HFFc6 (cell line): ENCODE measurements at places on chromosomes 2 and 18. TPM values are rescaled to one million over a fixed set of nuclear protein-coding genes. Genes with fewer than 3 reads are reported as not detected.

DNA sequence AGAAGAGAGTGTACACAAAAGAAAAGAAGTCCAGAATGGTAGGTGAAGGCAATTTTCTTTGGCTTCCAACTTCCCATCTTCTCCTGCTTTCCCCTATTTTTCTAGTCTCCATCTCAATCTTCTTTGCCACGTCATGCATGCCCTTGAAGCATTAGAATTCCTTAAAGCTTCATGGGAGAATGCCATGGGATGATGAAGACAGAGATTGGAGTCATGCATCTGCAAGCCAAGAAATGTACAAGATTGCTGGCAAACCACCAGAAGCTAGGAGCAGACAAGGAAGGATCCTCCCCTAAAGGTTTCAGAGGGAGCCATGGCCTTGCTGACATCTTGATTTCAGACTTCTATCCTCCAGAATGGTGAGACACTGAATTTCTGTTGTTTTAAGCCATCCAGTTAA lies 305.9 kb downstream of the HRH4 start:
- no peaks in the 10 kb centered on the region for H3K4me1 ChIP-seq
- no peak overlapping the region for H3K4me3 ChIP-seq
- no peak overlapping the region for H3K27ac ChIP-seq
- peak; percentile 10 for DNase-seq
- peaks cover 3% of the 10 kb centered on the region; the same call in 1 of the 2 replicates for H3K27me3 ChIP-seq

GRCh38 chr2:46506131-46506706 lies 26.9 kb downstream of the TMEM247 start:
- peaks cover 10% of the 10 kb centered on the region for H3K27me3 ChIP-seq
- 0 out of 2 replicates have a peak, but pooled peaks cover 5% of the 10 kb centered on the region for H3K4me1 ChIP-seq
- H3K27ac ChIP-seq: no peak overlapping the region
- no peaks in the 10 kb centered on the region for H3K36me3 ChIP-seq
- DNase-seq: no peak

DNA sequence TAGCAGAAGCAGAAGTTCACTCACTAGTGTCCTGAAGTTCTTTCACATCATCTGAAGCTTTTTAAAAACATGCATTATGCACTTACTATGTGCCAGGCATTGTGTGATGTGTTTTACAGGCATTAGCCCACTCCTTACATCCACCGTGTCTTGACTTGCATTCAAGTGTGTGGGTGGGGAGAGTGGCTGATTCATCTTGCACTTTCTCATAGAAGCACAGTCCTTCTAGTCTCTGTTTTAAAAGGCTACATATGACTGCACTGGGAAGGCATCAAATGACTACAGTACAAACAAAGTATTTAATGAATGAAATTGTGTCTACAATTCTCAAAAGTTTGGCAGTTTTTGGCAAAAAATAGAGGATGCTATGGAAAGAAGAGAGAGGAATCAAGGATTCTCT lies 21.6 kb upstream of the DSC3 start:
- no peak for DNase-seq
- H3K27ac ChIP-seq: no peak overlapping the region
- no peak overlapping the region for H3K4me3 ChIP-seq
- H3K4me1 ChIP-seq: no peaks in the 10 kb centered on the region
- no peaks in the 10 kb centered on the region; the same call in 1 of the 2 replicates for H3K36me3 ChIP-seq

CD207 gene
- not detected in 3 replicates for total RNA-seq

- no peak for DNase-seq
- H3K27ac ChIP-seq: no peak overlapping the region
- no peaks in the 10 kb centered on the region for H3K36me3 ChIP-seq
Observed at GRCh38 chr2:122528958-122529705, 773.7 kb downstream of the TSN start.

DNA sequence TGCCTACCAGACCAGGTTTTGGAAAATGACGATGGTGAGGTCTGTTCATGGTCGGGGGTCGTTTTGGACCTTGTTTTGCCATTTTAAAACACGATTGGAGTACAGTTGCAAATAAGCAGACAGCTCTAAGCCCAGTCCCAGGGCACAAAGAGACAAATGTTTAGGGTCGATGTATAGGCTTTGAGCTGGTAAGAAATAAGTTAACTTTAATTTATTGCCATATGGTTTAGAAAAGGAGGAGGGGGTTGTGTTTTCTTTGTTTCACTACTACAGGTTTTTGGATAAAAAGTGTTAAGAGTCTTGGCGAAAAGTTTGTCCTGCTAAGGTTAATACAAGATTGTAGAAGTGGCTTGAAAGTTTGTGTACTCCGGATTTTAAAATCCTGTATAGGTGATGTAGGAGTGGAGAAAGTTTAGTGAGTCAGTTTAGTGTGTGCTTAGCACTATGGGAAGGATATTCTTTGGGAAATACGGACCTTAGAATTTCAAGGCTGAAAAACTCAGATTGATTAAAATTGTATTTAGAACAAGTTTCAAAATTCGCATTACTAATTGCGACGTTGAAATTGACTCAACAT lies 1.3 kb downstream of the KCMF1 start:
- H3K36me3 ChIP-seq: peaks cover 48% of the 10 kb centered on the region
- H3K27me3 ChIP-seq: peaks cover 2% of the 10 kb centered on the region
- peak overlapping the region; percentile 99 for H3K4me3 ChIP-seq
- H3K4me1 ChIP-seq: peaks cover 51% of the 10 kb centered on the region

BCS1L gene
- 36.4 to 47.3 TPM (median 38.1 TPM) in 3 replicates for total RNA-seq

DNA sequence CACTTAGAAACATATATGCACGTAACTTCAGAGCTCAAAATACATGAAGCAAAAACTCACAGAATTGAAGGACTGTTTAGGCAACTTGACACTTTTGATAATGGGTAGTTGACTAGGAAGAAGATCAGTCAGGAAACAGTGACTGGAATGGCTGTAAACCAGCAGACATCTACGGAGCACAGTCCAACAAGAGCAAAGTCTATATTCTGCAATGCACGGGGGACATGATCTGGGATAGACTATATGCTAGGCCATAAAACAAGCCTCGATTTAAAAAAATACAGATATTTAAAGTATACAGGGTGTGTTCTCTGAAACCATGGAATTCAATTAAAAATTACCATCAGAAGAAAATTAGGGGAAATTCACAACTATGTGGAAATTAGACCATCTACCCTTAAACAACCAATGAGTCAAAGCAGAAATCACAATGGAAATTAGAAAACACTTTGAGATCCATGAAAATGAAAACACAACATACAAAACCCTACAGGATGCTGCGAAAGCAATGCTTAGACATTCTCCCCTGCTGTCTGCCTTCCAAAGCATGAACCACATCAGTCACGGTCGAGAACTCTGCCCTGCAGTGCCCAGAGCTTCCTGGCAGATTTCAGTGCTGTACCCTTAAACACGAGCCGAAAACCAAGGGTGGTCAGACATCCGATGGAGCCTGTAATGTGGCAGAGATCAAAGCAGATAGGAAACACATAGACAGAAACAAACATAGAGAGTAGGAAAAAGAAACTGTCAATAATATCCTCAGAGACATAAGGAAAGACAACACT lies 651.9 kb upstream of the HS6ST1 start:
- H3K27me3 ChIP-seq: no peaks in the 10 kb centered on the region; the same call in 1 of the 2 replicates
- no peak for DNase-seq
- H3K27ac ChIP-seq: no peak overlapping the region
- no peaks in the 10 kb centered on the region for H3K36me3 ChIP-seq
- H3K4me1 ChIP-seq: no peaks in the 10 kb centered on the region

CRYGD gene
- not detected in 3 replicates for total RNA-seq

DNA sequence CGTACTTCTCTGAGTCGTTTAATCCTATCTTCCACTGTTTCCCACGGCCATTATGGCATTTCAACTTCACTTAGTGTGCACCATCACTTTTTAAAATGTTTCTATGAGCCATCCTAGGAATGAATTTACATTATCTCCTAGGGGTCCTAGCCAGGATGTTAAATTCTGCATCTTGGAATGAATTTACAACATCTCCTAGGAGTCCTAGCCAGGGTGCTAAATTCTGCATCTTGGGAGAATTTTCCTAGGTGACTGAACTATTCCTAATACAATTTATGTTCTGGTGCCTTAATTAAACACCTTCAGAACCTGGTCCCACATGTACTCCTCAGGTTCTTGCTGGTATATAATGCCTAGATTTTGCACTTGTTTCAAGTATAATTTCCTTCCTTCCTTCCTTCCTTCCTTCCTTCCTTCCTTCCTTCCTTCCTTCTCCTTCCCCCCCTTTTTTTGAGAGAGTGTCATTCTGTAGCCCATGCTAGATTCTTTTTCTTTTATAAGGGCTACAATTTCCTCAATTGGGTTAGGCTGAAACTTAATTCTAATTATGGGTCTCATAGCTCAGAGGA lies 72.1 kb downstream of the TBR1 start:
- H3K27ac ChIP-seq: no peak overlapping the region
- no peaks in the 10 kb centered on the region for H3K36me3 ChIP-seq
- H3K4me3 ChIP-seq: no peak overlapping the region
- no peaks in the 10 kb centered on the region for H3K4me1 ChIP-seq
- no peaks in the 10 kb centered on the region for H3K27me3 ChIP-seq

- no peak overlapping the region for H3K27ac ChIP-seq
- no peaks in the 10 kb centered on the region for H3K27me3 ChIP-seq
- no peaks in the 10 kb centered on the region for H3K36me3 ChIP-seq
- no peak for DNase-seq
- H3K4me1 ChIP-seq: peaks cover 51% of the 10 kb centered on the region
Observed at GRCh38 chr2:152489364-152489763, 154.4 kb downstream of the FMNL2 start.

C2orf78 gene
- total RNA-seq: not detected in 3 replicates

GBX2 gene
- not detected in 2 replicates for total RNA-seq

UCN gene
- 0.51 to 0.64 TPM (median 0.64 TPM) in 3 replicates for total RNA-seq

SP100 gene
- 70.7 and 75.4 TPM in 2 replicates for total RNA-seq

DNA sequence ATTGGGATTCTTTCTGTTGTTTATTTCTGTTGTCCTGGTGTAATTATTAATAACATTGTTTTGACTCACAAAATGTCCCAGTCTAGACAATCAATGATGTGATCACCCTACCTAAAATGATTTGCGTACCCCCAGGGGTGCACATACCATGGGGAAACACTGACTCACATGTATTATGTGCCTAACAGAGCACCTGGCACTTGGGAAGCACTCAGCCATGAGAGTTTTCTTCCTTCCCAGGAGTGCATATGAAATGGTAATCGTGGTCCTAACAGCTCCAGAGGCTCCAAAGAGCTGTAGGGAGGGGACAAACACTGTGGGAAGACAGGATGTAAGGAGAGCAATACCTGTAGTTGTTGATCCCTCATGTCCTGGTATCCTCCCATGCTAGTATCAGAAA lies 187.8 kb upstream of the ERBB4 start:
- 0 out of 2 replicates have a peak, but pooled peaks cover 4% of the 10 kb centered on the region for H3K36me3 ChIP-seq
- H3K4me3 ChIP-seq: no peak overlapping the region
- H3K4me1 ChIP-seq: peaks cover 30% of the 10 kb centered on the region
- no peak overlapping the region for H3K27ac ChIP-seq
- DNase-seq: no peak

CHRNG gene
- not detected in 2 replicates for total RNA-seq

CASP10 gene
- total RNA-seq: 0.49 to 1.3 TPM (median 0.81 TPM) in 3 replicates
